ENCODE measurements at places on chromosomes 16 and 17.

- no peak for DNase-seq
Measured at GRCh38 chr16:76125871-76126270, 151.3 kb upstream of the CNTNAP4 start.

GRCh38 chr16:18834864-18835263 is 33.5 kb upstream of the ARL6IP1 start:
- DNase-seq: no peak

DNA sequence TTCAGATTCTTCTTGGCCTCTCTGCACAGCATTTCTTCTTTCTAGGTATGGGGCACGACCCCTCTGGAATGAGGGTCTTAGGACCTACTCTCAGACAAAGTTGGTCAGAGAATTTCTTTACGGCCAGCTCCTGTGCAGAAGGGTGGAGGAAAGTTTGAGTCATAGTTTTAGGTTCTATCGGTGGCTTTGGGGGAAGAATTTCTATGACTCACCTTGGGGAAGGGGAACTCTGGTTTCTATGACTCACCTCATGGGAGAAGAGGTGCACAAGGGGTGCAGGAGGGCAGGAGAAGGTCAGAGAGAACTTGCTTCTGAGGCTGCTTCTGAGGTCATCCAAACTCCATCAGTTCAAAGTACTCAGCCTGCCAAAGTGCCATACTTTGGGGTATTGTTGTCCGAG is 2.5 kb upstream of the ABCC12 start:
- DNase-seq: peak; percentile 63

- no peak for DNase-seq
Measured at GRCh38 chr16:50685462-50686063, 4.5 kb upstream of the SNX20 start.

DNA sequence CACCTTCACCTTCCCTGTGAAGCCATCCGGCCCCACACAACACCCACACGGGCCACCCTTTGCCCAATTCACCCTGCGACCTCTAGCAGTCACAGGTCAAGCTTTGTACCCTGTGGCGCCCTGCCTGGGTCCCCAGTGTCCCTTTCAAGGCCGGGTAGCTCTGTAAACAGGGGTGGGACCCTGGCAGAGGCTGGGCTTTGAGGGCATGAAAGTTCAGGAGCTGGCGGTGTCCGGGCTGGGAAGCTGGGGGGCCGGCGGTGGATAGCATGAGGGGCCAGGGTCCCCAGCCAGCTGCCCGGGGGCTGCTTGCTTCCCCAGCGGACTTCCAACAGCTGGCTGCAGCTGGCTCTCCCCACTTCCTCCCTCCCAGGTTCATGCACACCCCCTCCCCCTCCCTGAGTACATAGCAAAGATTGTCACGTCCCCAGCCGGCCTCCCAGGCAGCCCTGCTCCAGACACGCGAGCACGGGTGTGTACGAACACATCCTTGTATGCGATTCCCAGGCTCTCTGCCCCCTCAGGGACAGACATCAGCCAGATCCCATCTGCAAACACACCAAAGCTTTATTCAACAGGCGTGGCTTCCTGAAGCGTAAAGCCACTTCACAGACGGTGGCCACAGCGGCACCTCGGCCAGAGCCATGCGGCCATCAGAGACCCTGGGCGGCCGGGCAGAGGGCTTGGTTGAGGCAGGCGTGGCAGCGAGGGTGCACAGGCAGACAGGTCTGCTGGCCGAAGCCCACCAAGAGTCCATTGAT is 8.2 kb downstream of the NTHL1 start:
- no peak for DNase-seq

- DNase-seq: no peak
Measured at GRCh38 chr16:72736074-72736473, 311.9 kb downstream of the ZFHX3 start.

- DNase-seq: peak; percentile 37
Measured at GRCh38 chr16:74107795-74108610, 188.6 kb upstream of the PSMD7 start.

- DNase-seq: no peak
Measured at GRCh38 chr16:12119037-12119436, 142.5 kb downstream of the SNX29 start.

DNA sequence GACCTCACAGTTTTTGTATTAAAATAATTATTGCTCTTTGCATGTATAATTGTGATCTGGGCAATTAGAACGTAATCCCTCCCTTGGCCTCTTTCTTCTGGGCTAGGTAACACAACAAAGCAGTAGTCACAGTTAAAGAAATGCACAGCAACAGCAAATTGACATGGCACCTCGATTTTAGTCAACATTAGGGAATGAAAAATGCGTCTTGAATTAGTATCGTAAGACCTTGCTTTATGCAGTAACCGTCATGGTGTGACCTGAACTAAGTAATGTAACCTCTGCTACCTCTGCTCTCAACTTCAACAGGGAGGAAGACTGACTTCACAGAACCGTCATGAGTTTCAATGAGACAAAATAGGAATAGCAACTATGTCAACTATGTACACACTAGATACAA is 265.4 kb upstream of the MAF start:
- no peak for DNase-seq

DNA sequence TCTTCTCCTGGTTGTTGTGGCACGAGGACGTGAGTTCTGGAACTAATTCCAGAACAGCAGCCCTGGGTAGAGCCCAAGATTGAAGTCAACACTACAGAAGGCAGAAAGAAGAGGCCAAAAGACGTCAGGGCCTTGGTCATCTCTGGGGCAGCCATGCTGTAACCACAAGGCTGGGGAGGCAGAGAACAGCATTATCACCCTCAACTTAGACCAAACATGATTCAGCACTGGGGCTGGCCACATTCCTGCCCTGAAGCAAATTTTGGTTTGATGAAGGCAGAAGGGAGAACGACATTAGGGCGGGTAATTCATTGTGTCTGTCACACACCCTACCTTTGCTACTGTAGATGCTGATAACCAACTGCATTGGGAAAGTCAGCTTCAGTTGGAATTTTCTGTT is 9.7 kb upstream of the ALOX15B start:
- no peak for DNase-seq

- no peak for DNase-seq
Measured at GRCh38 chr17:14725729-14726128, 424.8 kb downstream of the HS3ST3B1 start.

GRCh38 chr17:55545806-55546205 is 34.6 kb upstream of the SMIM36 start:
- no peak for DNase-seq

DNA sequence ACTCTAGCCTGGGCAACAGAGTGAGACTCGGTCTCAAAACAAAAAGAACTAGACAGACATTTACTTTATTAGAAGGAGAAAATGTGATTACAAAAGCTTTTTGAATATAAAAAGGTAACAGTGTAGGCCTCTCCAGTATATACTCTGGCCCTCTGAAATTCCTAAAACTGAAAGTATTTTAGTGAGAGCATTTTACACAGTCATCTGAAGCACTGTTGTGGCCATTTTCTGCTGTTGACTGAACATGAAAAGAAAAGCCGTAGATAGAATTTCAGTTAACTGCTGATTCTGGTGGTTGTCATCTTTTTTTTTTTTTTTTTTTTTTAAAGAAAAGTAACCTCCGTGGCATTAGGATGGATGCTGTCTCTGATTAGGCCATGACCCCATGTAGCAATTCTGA is 15.6 kb downstream of the DUSP14 start:
- no peak for DNase-seq

- DNase-seq: no peak
Measured at GRCh38 chr17:11986179-11986941, 10.9 kb downstream of the ZNF18 start.

GRCh38 chr17:83176623-83177583 is 97.5 kb downstream of the METRNL start:
- DNase-seq: no peak

DNA sequence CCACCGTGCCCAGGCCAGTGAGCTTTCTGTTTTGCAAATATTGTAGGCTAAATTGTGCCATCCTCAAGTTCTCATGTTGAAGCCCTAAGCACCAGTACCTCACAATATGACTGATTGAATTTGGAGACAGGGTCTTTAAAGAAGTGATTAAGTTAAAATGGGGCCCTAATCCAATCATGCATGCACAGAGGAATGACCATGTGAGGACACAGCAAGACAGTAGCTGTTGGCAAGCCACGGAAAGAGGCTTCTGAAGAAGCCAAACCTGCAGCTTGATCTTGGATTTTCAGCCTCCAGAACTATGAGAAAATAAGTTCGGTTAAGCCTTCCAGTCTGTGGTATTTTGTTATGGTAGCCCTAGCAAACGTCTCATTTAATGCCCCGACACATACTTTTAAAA is 24.9 kb downstream of the TOM1L2 start:
- no peak for DNase-seq

- no peak for DNase-seq
Measured at GRCh38 chr16:7318686-7319085, 14.0 kb upstream of the RBFOX1 start.

DNA sequence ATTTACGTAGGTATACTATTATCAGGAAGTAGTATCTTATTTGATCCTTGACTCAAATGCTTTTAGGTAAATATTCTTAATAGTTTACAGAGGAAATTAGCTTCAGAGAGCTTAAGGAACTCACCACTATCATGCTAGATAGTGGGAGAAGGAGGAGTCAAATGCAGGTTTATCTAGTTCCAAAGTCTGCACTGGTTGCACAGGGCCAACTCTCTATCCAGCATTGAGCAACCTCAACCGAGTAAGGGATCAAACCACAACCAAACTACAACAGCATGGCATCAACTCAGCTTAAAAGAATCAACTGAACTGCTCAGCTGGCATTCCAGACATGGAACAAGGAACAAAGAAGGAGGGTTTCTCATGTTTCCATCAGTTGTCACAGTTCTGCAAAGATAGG is 306.0 kb downstream of the MAF start:
- DNase-seq: no peak

GRCh38 chr17:17783116-17783824 is 53.5 kb downstream of the SREBF1 start:
- DNase-seq: peak; percentile 84

GRCh38 chr17:42982266-42982665 is 1.9 kb downstream of the RUNDC1 start:
- no peak for DNase-seq

GRCh38 chr16:7093511-7093910 is 239.1 kb upstream of the RBFOX1 start:
- no peak for DNase-seq

DNA sequence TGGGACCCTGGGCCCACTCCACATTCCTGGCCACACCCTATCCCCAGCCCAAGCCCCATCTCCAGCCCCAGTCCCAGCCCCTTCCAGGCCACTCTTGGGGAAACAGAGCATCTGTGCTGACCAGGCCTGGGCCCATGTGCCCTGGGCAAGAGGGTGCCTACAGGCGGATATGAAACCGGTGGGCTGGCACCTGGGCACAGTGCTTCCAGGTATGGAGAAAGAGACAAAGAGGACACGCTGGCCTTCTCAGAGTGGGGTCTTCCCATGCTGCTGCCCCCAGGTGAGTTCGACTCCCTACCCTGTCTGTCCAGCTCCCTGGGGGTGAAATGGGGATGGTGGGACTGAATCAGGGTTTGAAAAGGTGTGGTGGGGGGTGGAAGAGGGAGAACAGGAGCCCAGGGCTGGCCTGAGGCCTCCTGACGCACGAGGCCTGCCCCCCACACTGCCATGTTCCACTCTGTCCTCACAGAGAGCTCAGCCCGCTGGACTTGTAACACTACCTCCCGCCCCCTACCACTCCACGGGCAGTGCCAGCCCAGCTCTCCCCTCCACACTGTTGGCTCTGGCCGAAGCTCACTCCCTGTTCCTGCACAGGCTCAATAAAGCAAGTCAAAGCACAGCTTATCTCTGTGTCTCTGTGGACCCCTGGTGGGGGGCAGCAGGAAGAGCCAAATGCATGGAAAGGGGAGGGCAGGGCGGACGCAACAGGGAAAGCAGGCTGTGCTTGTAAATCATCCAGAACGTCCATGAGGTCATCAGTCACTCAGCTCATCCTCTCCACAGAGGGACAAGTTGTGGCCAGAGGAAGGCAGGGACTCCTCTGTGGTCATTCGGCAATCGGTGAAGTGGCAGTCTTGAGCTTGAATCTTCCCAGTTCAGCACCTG is 71.1 kb upstream of the TMEM97 start:
- DNase-seq: no peak

DNA sequence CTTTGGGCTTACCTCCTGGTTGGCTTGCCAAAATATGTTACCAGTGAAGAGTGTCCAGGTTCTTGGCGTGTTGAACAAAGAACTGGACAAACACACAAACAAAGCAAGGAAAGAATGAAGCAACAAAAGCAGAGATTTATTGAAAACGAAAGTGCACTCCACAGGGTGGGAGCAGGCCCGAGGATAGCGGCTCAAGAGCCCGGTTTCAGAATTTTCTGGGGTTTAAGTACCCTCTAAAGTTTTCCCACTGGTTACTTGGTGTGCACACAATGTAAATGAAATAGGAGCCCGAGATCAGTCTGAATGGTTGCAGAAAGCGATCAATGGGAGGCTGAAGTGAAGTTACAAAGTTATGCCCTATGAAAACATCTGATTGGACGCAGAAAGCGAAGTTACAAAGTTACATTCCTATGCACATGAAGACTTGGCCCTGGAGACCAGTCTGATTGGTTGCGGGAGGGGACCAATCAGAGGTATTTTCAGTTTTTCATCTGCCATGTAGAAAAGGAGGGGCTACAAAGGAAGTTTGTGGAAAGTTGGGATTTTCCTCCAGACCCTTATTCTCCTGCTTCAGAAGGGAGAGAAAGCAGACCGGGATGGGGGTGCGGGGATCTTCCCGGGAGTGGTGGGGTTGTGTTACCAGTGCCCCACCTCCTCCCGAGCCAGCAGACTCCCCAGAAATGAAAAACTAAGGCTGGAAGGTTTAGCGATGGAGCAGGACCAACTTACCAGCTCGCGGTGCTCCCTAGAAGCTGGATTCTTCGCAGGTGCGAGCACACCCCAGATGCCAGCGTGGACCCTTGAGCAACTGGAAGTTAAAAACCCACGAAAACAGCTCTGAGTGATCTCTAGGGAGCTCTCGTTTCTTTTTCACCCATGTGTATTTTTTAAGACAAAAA is at the start of gene SLFN12:
Gene SLFN12 (minus strand): TSS at position 325 of the 899 bp plus-strand sequence. CDS start 9,472 bp downstream, outside the sequence.
- peak; percentile 75 for DNase-seq

GRCh38 chr16:66569827-66570405 is 3.7 kb downstream of the CMTM1 start:
- DNase-seq: no peak

DNA sequence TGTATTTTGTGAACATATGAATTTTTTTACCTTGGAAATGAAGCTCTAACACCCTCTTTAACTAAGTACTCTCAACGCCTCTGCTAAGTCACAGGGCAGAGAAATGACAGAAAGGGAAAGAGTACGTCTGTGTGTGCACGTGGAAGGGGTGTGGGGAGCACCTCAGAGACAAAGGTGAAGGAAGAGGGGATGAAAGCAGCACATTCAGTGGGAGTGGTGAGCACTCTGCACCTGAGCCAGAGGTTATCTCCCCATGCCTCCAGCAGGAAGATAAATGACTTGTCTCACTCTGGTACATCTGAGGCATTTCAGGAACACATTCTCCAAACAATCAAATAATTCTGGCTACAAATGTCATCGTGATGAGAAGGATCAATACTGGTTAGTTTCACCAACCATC is 15.0 kb downstream of the GNA13 start:
- no peak for DNase-seq
